H1 (cell line): ENCODE measurements at places on chromosomes 11 and 22.
A peak's percentile ranks its signal among the peaks of the same experiment; 100 is the strongest.

DNA sequence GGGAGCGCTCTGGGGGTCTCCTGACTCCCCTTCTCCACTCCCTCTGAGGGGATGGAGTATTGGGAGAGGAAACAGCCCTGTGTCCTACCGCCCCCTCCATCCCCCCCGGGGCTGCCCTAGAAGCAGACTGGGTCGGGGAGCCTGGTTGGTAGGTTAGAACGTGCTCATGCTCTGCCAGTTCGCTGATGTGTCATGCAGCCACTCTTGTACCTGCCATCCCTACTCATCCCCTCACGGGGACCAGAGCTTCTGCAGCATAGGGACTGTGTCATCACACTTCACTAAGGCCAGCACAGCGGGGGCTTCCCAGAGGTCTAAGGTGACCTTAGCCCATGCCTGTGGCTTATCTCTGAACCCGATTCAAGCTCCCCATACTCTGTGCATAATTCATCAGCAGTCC is 4.7 kb downstream of the KCNJ1 start:
- DNase-seq: no peak

- DNase-seq: peak; percentile 56
Observed at GRCh38 chr11:2390725-2391151, 9.8 kb upstream of the TSSC4 start.

DNA sequence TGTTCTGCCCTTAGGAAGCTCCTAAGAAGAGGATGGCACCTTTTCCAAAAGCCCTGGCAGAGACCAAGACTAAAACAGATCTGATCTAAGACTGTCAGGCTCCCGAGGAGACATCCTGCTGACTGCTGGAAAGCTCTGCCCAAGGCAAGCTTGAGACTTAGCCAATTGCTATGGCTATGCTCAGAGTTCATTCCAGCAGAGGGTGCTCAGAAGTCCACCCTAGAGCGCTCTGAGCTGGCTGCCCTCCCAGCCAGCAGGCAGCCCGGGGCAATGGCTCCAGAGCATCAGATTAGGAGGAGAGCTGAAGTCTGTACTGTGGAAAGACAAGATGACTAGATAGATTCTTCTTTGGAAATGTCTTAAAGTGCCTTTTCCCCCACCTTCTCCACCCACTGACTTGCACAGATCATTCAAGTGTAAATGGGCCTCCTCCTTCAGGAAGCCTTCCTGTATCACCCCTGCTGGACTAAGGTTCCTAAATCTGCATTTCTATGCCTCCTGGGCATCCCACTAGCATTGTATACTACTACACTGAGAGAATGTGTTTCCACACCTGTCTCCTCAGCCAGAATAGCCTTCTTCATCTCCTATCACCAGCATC is 23.4 kb downstream of the LRRC55 start:
- DNase-seq: no peak

GRCh38 chr11:133787379-133788141 is 57.8 kb downstream of the SPATA19 start:
- peak; percentile 82 for DNase-seq

- DNase-seq: no peak
Observed at GRCh38 chr11:63896071-63896470, 20.9 kb downstream of the RCOR2 start.

DNA sequence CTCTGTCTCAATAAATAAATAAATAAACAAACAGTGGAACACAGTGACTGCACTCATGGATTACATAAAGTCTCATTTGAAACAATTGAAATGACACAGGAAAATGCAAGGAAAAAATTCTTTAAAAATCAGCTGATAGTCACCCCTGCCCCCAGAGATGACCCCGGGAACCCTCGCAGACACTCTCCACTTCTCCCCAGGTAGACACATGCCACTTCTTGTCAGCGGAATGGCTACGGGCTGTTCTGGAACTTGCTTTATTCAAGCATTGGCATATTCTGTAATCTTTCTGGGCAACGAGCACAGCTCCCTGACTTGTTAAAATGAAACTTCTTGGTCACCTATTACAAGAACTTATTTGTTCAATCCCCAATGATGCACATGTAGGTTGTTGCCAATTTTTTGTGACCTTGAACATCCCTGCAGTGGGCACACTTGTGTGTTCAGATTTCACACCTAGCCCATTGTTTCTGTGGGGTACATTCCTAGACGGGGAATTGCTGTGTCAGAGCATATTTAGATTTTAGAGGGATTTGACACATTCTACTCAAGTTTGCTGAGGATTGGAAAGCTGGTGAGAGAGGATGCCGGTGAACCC is 32.8 kb downstream of the MYEOV start:
- peak; percentile 4 for DNase-seq

GRCh38 chr11:120060512-120060911 is 77.4 kb downstream of the TRIM29 start:
- DNase-seq: peak; percentile 20

- DNase-seq: no peak
Observed at GRCh38 chr11:97764605-97765004, 1256.1 kb upstream of the CNTN5 start.

DNA sequence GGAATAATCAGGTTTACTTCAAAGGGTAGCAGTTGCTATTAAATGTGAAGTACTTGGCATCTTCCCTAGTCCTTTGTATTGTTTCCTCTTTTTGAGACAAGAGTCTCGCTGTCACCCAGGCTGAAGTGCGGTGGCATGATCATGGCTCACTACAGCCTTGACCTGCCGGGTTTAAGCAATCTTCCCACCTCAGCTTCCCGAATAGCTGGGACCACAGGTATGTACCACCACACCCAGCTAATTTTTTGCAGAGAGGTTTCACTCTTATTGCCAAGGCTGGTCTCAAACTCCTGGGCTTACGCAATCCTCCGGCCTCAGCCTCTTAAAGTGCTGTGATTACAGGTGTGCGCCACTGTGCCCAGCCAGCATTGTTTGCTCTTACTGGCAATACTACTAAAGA is 36.2 kb upstream of the RAPSN start:
- DNase-seq: no peak

GRCh38 chr11:2927851-2928604 is 1.2 kb downstream of the PHLDA2 start:
- DNase-seq: no peak
